ENCODE measurements at places on chromosomes 5 and 9. TPM values are rescaled to one million over a fixed set of nuclear protein-coding genes. Genes with fewer than 3 reads are reported as not detected.
A peak's percentile ranks its signal among the peaks of the same experiment; 100 is the strongest.

DNA sequence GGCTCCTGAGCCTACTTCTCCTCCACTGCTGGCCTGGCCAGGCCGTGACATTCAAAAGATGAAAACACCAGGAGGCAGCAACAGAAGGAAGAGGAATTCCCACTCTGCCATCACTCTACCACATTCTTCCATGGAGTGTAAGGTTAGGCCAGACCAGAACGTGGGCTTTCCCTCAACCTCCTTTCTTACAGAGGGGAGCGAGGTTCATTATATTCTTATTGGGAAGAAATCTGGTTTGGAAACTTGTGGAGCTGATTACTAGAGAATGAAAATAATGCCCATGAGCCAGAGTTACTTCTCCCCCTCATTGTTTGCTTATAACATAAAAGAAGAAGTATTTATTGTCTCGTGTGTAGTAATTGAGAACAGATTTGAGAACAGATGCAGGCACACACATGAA lies 136.3 kb upstream of the BASP1 start:
- DNase-seq, result no peak

DNA sequence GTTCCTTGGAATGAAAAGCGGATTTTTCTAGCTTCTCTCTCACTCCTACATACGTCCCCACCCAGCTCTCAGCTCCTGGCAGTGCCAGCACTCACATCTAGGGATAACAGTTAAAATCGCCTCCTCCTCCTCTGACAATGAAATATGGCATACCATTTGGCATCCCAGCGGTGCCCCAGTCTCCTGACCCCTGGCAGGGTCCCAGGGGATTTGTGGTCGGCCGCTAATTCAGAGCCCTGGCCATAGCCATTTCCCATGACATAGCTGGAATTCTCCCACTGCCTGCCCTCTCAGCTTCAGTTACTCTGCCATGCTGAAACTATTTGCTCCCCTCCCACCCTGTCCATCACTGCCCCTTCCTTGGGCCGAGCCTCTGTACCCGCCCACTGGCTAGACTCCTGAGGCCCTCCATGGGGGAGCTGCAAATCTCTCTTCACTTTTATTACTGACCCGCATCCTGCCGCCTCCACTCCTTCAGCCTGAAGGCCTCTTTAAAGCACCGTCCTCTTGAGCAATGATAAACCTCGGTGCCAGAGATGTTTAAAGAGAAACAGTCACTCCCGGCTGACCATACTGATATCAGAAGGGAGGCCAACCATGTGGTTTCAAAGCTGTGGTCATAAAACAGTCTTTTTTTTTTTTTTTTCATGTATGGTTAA lies 139.8 kb downstream of the SLIT3 start:
- DNase-seq, result peak; percentile 40

- DNase-seq, result no peak
Observed at GRCh38 chr5:96660971-96661854, 963 bp upstream of the CAST start.

DNA sequence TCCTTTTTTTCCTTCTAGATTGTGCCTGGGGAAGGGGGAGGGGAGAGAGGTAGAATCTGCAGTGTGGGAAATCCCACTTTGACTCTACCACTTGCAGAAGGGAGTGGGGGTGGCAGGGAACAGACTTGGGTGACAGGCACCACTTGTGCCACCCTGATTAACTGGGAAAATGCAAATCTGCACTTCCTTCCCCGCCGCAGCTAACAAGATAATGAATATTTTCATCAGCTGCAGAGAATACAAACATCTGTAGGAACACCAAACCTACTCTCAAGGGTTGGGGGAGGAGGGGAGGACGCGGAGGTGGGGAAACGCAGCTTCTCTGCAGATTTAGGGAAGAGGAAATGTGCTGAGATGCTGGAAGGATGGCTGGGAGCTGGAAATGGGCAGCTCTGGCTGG lies 73.5 kb downstream of the TRIM32 start:
- DNase-seq, result no peak

DNA sequence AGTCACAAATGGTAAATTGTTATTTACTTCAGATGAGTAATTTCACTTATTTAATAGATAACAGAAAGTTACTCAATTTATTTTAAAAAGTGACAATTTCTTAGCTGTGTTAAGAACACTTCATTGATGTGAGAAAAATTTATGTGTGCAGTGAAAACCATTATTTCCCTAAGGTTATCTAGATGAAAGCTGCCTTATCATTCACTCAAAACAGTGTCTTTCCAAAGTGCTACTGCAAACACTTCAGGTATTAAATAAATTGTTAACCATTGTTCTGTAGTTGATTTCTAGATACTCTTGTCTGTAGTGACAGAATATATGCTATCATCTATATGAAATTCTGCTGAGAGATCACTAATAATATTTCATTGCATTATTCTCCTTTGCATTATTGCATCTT lies 33.5 kb upstream of the PRDM9 start:
- no peak for DNase-seq

DNA sequence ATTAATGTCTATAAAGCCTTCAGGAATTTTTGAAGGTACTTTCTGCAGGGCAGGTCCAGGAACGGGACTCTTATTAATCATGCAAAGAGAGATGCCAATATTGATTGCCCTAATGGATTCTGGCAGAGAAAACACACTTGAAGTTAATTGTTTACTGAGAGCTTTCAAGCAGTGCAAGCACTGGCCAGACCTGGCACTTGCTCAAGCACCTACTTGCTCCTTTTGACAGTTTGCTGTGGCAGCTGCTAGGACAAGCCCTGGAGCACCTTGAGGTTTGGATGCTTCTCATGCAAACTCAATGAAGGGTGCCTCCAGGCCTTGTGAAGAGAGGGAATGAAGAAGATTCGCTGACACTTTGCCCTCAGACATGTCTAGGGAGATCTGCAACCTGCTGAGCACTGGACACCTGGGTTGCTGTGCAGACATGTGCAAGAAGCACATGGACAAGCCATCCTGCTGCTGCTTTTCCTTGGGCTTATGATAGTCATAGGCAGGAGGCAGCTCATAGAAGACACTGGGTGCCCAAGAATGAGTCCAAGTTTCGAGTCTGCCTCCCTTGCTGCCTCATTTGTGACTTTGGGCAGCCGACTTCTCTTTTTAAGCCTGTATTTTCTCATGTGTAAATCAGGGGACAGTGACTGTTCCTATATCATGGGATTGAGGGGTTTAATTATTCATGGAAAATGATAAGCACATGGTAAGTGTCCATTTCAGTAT lies 88.8 kb upstream of the EQTN start:
- no peak for DNase-seq

DNA sequence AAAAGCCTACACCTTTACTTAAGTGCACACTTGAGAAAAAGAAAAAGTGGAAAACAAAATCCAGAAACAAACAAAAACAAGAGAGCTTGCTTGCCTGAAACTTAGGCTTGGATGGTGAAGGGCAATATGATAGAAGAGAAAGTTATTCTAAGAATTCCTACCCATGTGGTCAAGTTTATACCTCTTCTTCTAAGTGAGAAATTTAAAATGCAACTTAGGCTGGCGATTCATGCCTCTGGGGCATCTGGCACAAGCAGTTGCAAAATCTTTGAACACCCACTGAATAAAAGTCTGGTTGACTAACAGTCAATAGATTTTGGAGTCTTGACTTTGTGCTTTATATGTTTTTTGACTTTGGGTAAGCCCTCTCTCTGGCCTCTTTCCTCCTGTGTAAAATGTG lies 239.6 kb downstream of the KDM4C start:
- peak; percentile 16 for DNase-seq

- DNase-seq, result no peak
Observed at GRCh38 chr9:111474385-111474784, 9.8 kb downstream of the ECPAS start.

GRCh38 chr9:127388037-127388855 lies 8.7 kb upstream of the SLC2A8 start:
- DNase-seq, result no peak

DNA sequence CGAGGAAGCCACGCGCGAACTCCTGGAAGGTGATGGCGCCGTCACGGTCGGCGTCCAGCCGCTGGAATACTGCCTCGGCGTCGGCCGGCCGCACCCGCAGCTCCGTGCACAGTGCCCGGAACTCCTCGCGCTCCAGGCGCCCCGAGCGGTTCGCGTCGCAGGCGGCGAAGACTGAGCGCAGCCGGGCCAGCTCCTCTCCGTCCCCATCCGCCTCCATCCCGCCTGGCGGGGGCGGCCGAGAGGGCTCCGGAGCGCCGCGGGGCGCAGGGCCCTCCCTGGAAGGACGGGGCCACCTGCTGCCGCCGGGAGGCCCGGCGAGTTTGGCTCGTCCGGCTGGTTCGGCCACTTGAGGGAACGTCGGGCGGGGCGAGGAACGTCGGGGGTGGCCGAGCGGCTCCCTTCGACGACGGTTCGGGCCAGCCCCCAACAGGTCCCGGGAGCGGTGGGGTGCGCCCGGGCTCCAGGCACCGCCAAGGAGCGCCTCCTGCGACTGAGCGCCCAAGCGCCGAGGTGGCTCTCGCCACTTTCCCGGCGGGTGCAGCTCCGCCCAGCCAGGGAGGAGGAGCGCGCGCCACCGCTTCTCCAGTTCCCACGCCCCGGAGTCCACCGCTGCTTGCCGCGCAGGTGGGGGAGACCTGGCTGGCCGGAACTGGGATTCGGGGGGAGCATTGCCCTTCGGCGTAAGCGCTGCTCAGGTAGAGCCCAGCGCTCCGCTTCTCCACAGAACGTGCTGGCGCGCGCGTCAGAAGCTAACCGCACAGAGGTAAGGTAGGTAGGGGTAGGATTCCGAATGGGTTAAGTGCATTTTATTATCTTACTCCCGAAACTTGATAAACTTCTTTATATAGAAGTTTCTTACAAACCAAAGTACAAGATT lies at the start of gene RASEF:
Gene RASEF (minus strand): TSS at position 492 of the 877 bp plus-strand sequence. CDS start 275 bp downstream, at position 217.
- no peak for DNase-seq

AKNA gene
- total RNA-seq, result 20.4 TPM

IFNK gene
- total RNA-seq, result not detected

- no peak for DNase-seq
Observed at GRCh38 chr9:110066929-110067716, 140.8 kb downstream of the C9orf152 start.

PCDH1 gene
- 17.4 TPM for total RNA-seq

DNA sequence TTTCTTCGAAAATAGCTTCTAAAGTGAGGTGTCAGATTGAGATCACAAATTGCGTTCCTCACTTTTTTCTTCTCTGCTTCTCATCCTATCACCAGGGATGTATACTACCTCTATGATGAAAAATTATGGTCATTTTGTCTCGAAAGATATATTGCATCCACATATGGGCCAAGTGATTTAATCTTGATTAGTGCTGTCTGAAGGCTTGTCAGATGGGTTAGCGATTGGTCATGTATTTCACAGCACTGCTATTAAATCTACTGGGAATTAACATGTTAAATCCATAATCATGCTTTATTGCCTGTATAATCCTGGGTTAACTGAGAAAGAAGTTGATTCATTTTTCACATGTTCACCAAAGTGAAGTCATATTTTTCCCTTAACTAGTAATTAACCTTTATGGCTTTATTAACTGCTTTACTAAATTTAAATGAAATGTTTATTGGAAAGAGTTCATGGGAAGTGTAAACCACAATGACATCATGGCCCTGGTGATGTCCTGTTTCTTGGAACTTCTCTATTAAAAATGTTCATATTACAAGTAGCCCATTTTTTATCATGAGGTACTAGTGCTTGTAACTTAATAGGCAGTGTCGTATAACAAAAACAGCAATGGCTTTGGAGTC lies 193.3 kb downstream of the SMC2 start:
- DNase-seq, result no peak

ZFP62 gene
- total RNA-seq, result 10.4 TPM

- no peak for DNase-seq
Observed at GRCh38 chr9:135365013-135365768, 114.4 kb upstream of the PPP1R26 start.

ACOT12 gene
- total RNA-seq, result not detected

ROR2 gene
- 3.1 TPM for total RNA-seq

GRCh38 chr9:21252721-21253547 lies 13.1 kb upstream of the IFNA14 start:
- DNase-seq, result no peak

GRCh38 chr5:43150748-43151147 lies 30.0 kb downstream of the ZNF131 start:
- no peak for DNase-seq

DNA sequence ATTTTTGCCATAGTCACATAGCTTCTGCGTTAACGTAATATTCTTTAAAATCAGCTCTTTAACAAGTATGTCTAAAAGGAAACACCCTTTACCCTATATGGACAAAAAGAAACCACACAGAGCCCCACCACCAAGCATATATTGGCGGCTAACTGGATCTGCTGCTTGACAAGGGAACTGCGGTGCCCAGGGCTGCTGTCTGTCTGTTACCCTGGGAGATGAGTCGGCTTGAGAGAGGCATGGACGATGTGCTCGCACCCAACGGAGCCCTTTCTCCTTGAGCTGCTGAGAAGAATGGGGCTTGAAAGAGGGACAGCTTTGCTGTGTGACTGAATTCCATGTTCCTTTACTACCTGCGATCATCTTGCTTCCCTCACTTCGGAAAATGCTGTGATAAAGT lies 158.6 kb upstream of the SHB start:
- no peak for DNase-seq

DNA sequence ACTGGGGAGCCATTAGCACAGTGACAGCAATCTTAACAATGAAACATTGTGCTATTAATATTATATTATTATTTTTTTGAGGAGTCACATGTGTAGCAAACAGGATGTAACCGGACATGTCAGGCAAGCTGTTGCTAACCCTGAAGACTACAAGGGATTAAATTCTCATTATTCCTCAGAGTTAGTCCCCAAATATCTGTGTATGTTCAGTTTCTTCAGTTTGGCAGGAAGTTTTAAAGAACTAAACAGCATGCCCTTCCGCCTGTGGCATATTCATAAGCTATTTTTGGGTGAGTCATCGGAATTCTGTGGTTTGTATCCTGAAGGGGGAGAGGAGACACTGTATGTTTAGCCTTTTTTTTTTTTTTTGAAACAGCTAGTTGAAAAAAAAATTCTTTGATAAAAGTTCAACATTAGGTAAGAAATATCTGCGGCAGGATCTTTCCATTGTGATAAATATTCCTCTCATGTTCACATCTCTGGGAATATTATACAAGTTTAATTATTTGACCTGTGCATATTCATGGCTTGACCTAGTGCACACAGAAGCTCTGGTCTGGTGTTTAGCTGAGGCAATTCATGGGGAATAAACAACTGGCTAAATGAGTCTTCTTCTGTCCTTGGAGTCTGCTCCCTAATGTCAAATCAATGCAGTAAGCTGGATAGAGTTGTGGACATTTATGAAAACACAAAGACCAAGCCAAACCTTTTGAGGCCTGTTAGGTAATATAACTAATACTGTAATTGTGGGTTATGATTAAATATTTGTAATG lies 202.7 kb upstream of the CDKN2B start:
- DNase-seq, result no peak

- DNase-seq, result no peak
Observed at GRCh38 chr5:137400571-137400970, 98.6 kb downstream of the SPOCK1 start.

FRMPD1 gene
- not detected for total RNA-seq

- no peak for DNase-seq
Observed at GRCh38 chr5:85159395-85159794, 774.7 kb upstream of the EDIL3 start.

- no peak for DNase-seq
Observed at GRCh38 chr5:168952196-168952595, 348.7 kb downstream of the SLIT3 start.

GRCh38 chr5:38780945-38781344 lies 64.9 kb upstream of the OSMR start:
- DNase-seq, result peak; percentile 20

- DNase-seq, result no peak
Observed at GRCh38 chr5:66364186-66364585, 220.1 kb downstream of the SREK1 start.

RORB gene
- not detected for total RNA-seq

All from epithelial cell of proximal tubule (primary cell).